ENCODE measurements at places on chromosomes 11 and 22. TPM values are rescaled to one million over a fixed set of nuclear protein-coding genes. Genes with fewer than 3 reads are reported as not detected.

The CYP2D6 gene
- 1.3 TPM for total RNA-seq

The TNNT3 gene
- total RNA-seq: not detected

The CRYBB3 gene
- total RNA-seq: not detected

The TBX10 gene
- not detected for total RNA-seq

The GAL3ST3 gene
- 48.0 TPM for total RNA-seq

GRCh38 chr11:115843685-115844084, 339.5 kb upstream of the CADM1 start:
- DNase-seq: no peak

- DNase-seq: no peak
These were observed 31.1 kb downstream of the GRAMD1B start for GRCh38 chr11:123461164-123461563.
